NCI-H774 (cell line): ENCODE measurements at places on chromosomes 12 and 14.

DNA sequence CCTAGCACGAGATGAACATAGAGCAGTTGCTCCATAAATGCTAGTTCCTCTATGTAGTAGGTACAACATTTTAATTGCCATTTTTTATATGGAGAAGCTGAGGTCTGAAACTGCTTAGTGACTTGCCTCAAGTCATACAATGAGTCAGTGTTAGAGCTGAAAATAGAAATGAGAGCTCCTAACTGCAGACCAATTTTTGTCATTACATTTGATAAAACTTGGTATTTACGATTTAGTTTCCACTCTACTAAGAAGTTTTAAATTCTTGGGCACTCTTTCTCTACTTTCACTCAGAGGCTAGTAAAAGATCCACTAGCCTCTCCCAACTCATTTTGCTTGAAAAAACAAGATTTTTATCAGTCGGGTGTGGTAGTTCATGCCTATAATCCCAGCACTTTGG, 8.1 kb upstream of the TMED10 start:
- no peak for DNase-seq

DNA sequence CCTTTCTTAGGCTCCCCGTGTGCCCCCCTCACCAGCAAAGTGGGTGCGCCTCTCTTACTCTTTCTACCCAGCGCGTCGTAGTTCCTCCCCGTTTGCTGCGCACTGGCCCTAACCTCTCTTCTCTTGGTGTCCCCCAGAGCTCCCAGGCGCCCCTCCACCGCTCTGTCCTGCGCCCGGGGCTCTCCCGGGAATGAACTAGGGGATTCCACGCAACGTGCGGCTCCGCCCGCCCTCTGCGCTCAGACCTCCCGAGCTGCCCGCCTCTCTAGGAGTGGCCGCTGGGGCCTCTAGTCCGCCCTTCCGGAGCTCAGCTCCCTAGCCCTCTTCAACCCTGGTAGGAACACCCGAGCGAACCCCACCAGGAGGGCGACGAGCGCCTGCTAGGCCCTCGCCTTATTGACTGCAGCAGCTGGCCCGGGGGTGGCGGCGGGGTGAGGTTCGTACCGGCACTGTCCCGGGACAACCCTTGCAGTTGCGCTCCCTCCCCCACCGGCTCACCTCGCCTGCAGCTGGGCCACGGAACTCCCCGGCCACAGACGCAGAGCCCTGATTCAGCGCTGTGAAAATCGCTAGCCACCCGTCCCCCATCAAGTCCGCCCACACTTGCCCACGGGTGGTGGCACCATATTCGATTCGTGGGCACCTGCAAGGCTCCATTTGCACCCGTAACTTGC, 1.3 kb downstream of the TMEM233 start:
- DNase-seq = no peak

DNA sequence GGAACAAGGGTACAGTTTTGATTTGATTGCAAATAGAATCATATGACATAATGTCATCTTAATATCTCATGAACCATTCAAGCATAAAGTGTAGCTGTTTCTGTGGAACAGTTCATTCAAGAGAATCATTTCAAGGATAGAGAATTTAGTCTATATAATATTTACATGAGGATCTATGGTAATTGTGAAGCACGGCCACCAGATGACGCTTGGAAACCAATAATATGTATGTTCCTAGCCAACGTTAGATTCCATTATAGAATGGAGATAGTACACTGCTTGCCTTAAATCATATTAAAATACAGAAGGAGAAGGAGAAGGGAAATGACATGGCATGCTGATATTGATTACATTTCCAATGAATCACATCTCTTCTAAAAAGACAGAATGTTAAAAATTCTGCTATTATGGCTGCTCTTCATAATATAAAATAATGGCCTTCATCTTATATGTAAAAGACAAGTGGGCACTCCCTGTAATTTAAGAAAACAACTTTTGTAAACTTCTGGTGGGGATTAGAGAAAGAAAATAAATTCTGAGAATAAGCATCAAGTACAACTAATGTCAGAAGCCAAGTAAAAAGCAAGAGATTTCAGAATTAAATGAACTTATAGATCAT, 351.0 kb downstream of the NAV3 start:
- peak; percentile 28 for DNase-seq

GRCh38 chr12:4665236-4665635, 16.3 kb downstream of the NDUFA9 start:
- DNase-seq = no peak

- no peak for DNase-seq
Measured at GRCh38 chr14:81465507-81466228, 65.5 kb upstream of the STON2 start.

DNA sequence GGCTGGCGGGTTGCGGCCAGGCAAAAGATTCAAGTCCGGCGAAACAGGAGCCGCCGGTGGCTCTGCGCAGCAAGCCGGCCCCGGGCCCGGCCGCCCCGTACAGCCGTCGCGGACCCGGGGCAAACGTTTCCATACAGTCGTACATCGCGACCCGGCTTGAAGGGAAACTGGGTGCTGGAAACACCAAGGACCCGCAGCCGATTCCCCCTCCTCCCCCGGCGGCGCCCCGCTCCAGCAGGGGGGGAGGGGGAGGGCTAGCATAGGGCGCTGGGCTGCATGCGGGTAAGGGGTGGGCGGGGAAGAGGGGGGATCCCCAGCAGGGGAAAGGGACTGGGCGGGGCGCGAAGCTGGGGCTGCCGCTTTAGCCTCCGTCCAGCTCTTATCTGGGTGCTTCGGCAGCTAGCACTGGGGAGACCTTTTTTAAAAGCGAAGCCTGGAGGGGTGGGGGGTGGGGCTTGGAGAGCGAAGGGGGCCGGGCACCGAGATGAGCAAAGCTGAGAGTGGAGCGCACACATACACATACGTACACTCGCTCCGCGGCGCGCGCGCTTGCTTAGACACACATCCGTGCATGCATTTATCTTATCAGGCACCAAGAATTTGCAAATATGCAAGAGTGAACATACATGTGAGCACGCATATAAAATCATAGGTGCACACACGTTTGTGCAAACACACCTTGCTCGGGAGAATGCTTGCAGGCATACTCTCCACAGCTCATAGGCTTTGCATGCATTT, 11.9 kb downstream of the RARG start:
- DNase-seq = peak; percentile 58

DNA sequence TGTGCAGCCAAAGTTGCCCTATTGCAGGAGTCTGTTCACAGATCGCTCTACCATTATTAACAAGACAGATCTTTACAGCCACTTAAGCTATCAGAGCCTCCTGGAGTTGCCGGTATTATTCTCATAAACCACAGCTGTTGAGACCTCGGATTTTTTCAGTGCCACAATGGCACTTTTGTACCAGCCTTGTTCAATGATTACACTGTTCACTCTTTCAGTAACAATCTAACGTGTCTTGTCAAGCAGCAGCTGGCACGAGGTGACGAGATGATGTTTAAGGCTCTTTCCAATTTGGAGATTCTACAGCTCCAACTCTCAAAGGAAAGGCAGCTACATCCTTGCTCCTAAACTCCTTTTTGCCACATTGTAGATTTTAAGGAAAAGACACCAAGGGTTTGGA, 30.7 kb downstream of the LRIG3 start:
- DNase-seq = no peak

- DNase-seq = no peak
Measured at GRCh38 chr14:89955022-89955744, 544 bp upstream of the TDP1 start.
